ENCODE measurements at places on chromosomes 1 and 21.

GRCh38 chr1:214476229-214476985, 75.0 kb downstream of the PTPN14 start:
- no peak for DNase-seq

- no peak for DNase-seq
Observed at GRCh38 chr1:72062584-72062983, 219.8 kb downstream of the NEGR1 start.

DNA sequence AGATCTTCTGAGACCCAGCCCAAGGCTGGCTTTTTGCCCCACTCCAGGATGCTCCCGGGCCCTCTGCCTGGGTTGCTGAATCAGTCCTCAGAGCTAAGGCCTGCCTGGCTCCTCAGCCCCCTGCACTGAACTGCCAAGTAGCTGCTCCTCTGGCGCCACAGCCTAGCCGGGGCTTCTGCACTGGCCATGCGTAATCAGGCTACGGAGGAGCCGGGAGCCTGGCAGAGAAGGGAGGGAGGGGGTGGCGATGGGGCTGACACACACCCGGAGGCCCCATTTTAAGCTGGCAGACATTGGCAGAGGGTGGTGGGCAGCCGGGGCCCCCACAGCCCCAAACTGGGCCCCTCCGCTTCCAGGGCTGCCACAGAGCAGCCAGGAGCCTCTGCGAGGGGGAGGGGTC, 38.7 kb downstream of the ALPL start:
- no peak for DNase-seq

- DNase-seq = no peak
Observed at GRCh38 chr1:60872426-60873054, 209.8 kb upstream of the NFIA start.

DNA sequence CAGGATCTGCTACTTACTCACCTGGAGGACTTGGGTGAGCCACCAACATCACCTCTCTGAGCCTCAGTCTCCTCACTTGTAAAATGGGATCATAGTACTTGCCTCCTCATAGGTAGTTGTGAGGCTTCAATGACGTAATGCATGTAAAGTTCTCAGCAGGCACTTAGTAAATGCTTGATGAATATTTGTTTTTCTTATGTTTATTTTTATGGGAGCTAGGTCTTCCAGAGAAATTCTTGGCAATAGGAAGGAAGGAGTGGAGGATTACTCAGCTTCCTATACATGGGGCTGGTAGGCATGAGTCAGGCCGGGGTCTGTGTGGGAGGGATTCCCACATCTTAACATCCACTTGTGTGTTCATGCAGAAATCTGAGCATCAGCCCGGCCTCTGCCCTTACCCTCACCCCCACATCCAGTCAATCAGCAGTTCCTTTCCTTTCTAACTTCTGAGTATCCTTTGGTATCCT, 95.4 kb upstream of the USP24 start:
- peak; percentile 75 for DNase-seq

- DNase-seq = no peak
Observed at GRCh38 chr21:20998886-20999285, 677 bp downstream of the NCAM2 start.

DNA sequence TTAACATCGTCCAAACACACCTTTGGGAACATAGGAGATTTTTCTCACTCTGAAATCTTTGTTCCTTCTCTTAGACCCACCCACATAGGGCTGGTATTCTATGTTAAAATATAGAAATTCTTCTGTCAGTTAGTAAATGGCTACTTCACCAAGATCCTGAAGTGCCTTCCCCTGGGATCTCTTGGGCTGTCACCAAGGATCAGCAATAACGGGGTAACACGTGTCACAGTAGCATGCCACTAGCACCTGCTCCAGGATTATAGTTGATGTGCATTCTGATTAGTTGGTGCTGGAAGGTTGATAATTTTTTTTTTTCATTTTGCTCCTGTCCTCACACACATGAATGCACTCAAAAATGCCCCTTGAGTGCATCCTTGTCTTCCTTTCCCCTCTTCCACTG, 298.7 kb downstream of the NTNG1 start:
- DNase-seq = no peak

- no peak for DNase-seq
Observed at GRCh38 chr1:184745929-184746638, 8.6 kb downstream of the EDEM3 start.

DNA sequence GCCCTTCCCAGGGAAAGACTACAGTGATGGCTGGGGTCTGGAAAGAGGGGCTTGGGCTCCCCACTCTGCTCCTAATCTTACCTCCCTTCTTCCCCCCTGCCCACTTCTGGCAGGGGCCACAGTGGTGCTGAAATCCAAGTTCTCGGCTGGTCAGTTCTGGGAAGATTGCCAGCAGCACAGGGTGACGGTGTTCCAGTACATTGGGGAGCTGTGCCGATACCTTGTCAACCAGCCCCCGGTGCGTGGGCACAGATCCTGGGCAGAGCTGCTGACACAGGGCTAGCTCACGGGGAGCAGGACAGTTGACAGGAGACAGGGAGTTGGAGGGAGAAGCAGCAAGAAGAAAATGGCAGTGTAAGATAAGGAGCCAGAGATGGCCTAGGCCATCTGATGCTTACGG, 2.4 kb downstream of the SLC27A3 start:
- DNase-seq = no peak

- no peak for DNase-seq
Observed at GRCh38 chr1:243354511-243355153, 98.8 kb downstream of the SDCCAG8 start.

DNA sequence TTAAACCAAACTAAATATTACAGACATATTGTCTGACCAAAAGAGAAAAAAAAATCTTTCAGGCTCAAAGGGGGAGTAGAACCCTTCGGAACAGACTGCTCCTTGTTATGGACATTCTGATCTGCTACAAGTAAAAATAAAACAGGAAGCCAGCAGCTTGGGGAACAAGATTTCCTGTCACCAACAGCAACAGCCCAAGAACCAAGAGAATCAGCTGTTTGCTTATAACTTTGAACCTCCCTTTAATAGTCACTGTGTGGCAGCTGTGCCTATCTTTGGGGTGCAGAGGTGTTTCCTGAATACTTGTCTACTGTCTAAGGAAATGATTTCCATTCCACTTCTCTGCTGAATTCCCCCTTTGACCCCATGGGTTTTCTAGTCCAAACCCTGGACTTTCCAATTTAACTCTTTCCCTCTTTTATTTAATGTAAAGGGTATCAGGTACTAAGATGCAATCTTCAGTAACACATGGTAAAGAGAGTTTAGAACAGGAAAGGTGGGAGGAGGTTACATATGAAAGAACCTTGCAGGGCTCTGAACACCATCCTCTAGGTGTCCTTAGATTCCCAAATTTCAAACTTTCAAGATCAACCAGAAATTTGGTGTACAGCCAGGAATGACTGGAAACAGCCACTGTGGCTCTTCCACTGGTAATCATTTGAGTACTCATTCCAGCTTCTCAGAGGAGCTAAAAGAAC, 38.6 kb downstream of the GPR3 start:
- no peak for DNase-seq

- peak; percentile 45 for DNase-seq
Observed at GRCh38 chr1:240000634-240001033, 91.0 kb upstream of the FMN2 start.

- no peak for DNase-seq
Observed at GRCh38 chr1:228039006-228039903, 32.5 kb downstream of the WNT3A start.

DNA sequence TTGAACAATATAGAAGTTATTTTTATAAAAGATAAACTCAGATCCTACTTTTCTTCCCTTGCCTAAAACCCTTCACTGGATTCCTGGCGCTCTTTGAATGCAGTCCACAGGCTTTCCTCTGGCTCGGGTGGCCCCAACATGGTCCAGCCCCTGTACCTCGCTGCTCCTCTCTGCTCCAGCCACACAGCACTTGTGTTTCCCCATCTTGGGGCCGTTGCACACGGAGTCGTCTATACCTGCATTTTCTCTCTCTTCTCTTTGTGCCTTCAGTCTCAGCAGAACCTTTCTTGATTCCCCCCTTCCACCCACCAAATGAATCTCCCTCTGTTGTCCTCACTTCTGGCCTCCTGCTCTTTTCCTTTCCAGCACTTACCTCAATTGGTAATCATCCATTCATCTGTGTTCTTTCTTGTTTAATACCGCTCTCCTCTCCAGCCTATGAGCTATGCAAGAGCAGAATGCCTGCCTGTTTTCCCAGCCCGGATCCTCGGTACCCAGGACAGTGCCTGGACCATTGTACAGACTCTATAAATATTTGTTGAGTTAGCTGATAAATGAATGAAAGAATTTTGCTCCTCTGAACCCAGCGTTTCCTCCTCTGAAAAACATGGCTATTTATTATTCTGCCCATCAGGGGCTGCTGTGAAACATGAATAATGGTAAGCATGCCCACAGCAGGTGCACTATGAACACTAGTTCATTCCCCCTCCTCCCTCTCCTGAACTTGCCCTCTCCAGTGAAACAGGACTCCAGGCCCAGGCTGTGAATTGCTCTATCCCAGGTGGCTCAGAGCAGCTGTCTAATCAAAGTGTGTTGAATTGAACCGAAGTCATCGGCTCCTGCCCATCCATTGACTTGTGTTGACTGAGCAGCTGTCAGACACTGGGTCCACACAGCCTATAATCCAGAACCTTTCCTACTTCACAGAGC, 266.9 kb downstream of the PTPRU start:
- DNase-seq = no peak

DNA sequence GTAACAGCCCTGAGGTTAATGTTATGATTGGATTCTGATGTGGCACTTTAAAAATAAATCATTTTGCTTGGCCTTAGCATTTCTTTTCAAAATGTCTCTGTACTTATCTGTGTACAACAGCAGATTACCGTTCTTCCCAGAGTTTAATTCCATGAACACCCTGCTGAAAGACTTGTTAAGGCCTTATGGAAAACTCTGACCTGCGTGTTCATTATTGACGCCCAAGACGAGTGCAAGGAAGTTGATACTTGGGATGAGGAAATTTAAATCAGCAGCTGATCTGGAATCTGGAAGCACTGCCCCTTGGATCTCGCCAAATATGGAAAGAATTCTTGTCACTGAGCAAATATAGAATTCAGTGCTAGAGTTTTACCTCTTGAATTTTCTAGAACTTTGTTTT, 6.7 kb downstream of the ERG start:
- DNase-seq = no peak

GRCh38 chr1:14294860-14295536, 303.5 kb upstream of the KAZN start:
- no peak for DNase-seq

DNA sequence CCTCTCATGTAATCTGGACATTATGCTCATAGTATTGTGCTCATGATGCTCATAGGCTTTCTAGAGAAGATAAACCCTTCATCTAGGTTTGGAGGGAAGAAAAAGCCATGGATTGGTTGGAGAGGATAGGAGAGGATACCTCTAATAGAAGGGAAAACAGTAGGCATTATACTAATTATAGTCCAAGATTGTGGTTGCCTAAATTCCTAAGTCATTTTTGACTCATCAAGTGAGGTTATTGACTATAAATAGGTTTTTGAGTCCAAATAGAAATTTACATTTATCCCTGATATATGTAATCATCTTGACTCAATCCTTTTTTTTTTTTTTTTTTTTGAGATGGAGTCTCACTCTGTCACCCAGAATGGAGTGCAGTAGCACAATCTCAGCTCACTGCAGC, 5.0 kb downstream of the SYT11 start:
- DNase-seq = no peak

DNA sequence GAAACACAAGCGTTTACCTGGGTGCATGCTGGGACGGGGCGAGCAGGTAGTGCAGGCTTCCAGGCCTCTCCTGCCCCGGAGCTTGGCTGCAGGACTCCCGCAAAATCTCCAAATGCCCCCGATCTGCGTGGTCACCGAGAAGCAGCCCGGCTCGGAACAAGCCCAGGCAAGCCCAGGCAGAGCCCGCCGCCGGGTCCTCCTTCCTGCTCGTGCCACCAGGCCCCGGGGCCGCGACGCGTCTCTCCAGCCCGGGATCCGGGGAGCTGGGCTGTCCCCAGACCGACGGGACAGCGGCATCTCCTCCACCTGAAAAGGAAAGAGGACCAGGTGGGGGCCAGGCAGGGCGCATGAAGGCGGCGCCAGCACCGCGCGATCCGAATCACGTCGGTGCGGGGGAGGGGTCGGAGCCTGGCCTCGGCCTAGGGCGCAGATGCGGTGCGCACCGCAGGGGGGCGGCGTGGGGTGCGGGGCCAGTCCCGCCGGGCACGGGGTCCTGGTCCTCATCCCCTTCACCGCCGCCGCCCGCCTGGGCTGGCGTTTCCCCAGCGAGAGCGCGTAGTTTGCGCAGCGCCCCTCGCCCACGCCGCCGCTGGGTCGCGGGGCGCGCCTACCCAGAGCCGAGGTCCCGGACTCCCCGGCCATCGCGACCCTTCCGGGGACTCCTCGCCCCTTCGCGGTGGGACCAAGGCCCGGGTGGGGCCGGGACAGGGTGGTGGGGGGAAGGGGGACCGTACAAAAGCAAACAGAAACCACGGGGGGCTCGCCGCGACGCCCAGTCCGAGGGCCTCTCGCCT, 52.4 kb upstream of the H6PD start:
- no peak for DNase-seq

- DNase-seq = no peak
Observed at GRCh38 chr1:48677306-48678287, 99.1 kb downstream of the BEND5 start.

DNA sequence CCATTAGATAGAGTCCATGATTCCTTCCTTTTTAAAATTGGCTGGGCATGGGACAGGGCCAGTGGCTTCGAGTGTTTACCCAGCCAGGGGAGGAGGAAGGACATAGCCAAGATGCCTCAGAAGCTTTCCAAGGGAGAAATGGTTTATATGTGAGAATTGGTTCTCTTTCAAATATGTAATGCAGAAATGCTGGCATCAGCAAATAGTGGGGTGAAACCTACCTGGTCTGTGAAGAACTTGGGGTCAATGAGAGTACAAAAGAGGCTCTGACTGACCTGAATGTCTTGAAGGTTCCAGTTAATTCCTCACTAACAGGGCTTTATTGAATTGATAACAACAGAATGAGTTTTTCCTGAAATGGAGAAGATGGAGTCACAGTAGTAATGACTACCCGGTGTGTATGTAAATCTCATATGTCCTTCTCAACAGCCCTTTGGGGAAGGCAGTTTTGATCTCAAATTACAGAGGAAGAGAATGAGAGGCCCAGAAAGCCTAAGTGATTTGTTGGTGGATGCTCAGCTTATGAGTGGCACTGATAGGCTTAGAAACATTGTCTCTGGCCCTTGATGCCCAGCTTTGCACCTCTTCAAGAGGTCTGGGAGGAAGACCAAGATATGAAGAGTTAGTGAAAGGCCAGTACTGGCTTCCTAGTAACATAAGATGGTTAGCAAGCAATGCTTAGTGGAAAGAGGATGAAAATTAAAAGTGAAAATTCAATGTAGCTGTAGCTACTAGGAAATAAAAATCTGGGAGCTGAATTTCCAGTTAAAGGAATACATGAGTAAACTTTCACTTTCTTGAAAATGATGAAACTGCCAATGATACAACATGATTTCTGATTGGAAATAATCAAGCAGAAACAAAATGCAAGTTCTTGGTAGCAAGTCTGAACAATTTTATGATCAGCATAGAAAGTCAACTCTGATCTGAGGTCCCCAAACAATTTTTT, 2.7 kb downstream of the ATF3 start:
- DNase-seq = no peak

GRCh38 chr1:64234714-64235113, 31.3 kb downstream of the UBE2U start:
- DNase-seq = no peak

GRCh38 chr1:24020025-24020424, 39.9 kb upstream of the SRSF10 start:
- DNase-seq = no peak

All from HTR-8/SVneo (cell line).